ENCODE measurements at places on chromosomes 4 and X. TPM values are rescaled to one million over a fixed set of nuclear protein-coding genes. Genes with fewer than 3 reads are reported as not detected.

DNA sequence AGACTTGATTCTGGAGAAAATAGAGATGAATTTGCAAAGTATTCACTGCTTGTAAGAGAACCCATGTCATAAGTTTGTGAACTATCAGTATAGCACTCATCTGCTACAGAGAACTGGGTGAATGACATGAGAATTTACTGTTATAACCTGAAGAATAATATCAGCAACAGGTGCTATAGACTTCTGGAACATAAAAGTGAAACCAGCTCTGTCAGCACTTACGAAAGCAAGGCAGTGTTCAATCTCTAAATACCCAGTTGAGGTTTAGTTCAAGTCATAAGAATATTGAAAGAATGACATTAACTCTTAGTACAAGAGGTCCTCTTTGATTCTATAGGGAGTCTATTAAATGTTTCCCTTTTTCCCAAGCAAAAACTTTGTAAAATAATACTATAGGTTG is 232.9 kb upstream of the ANKRD50 start:
- peaks cover 4% of the 10 kb centered on the region for H3K36me3 ChIP-seq
- no peak for DNase-seq
- H3K4me3 ChIP-seq: no peak overlapping the region
- H3K4me1 ChIP-seq: peaks cover 26% of the 10 kb centered on the region
- H3K27me3 ChIP-seq: no peaks in the 10 kb centered on the region

- no peak overlapping the region for H3K27ac ChIP-seq
- H3K36me3 ChIP-seq: no peaks in the 10 kb centered on the region
- H3K4me1 ChIP-seq: no peaks in the 10 kb centered on the region
Measured at GRCh38 chr4:168203233-168203911, 111.0 kb downstream of the ANXA10 start.

The GAGE12J gene
- total RNA-seq: not detected

DNA sequence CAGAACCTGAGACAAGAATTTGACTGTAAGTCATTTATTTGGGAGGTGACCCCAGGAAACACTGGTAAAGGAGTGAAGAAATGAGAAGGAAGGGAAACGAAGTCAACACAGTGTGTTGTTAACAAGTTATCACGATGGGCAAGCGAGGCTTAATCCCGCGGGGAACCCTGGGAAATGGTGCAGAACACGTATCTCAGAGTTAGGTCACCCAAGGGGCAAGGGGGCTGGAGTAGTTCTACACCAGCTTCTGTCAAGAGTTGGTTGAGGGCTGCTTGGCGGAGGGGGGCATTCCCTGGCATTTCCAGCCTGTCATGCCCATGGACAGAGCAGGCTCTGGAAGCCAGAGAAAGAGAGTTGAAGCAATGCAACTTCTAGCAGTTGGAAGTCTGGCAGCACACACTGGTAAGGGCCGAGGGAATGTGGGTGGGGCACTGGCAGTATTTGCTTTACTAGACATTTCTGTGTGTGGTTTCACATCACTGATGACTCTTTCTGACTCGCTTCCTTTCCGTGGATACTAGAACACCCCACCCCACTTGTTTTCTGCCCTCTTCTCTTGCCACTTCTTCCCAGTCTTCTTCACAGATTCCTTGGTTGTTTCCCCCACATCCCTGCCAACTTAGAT is 52.2 kb upstream of the ADGRG2 start:
- H3K36me3 ChIP-seq: no peaks in the 10 kb centered on the region
- peak; percentile 1 for DNase-seq
- H3K4me1 ChIP-seq: no peaks in the 10 kb centered on the region
- H3K4me3 ChIP-seq: no peak overlapping the region
- H3K27ac ChIP-seq: no peak overlapping the region

- H3K4me1 ChIP-seq: no peaks in the 10 kb centered on the region
- DNase-seq: no peak
- H3K27ac ChIP-seq: no peak overlapping the region
- no peak overlapping the region for H3K4me3 ChIP-seq
Measured at GRCh38 chr4:19438233-19438632, 813.5 kb upstream of the SLIT2 start.

DNA sequence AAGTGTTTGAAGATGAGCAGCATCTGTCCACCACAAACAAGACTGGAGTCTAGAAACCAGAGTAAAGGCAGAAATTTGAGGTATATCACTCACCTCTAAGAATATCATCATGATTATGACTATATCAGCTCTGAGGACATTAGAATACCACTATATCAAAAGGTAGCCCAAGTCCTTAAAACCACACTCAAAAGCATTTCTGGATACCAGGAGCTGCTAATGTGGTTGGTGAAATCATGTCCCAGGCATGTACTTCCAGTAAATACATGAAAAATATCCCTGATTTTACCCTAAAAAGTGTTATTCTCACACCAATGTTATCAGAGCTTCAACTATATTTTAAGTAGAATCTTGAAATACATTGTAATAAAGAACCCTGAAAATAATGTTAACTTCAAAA is 136.3 kb upstream of the SMAD1 start:
- H3K4me3 ChIP-seq: no peak overlapping the region
- H3K27ac ChIP-seq: no peak overlapping the region

The TLR6 gene
- 7.9 TPM for total RNA-seq

The GPR82 gene
- total RNA-seq: not detected

The NHSL2 gene
- total RNA-seq: not detected

GRCh38 chr4:12028258-12028657 is 599.6 kb upstream of the HS3ST1 start:
- H3K4me1 ChIP-seq: no peaks in the 10 kb centered on the region
- H3K27me3 ChIP-seq: no peaks in the 10 kb centered on the region
- no peak overlapping the region for H3K4me3 ChIP-seq
- no peak overlapping the region for H3K27ac ChIP-seq

The SCRG1 gene
- not detected for total RNA-seq

- H3K4me1 ChIP-seq: no peaks in the 10 kb centered on the region
- H3K27me3 ChIP-seq: no peaks in the 10 kb centered on the region
- H3K4me3 ChIP-seq: no peak overlapping the region
- H3K36me3 ChIP-seq: no peaks in the 10 kb centered on the region
- DNase-seq: no peak
Measured at GRCh38 chr4:150581056-150581605, 820 bp upstream of the MAB21L2 start.

All from PC-9 (cell line).